ENCODE measurements at places on chromosomes 2 and 18.

DNA sequence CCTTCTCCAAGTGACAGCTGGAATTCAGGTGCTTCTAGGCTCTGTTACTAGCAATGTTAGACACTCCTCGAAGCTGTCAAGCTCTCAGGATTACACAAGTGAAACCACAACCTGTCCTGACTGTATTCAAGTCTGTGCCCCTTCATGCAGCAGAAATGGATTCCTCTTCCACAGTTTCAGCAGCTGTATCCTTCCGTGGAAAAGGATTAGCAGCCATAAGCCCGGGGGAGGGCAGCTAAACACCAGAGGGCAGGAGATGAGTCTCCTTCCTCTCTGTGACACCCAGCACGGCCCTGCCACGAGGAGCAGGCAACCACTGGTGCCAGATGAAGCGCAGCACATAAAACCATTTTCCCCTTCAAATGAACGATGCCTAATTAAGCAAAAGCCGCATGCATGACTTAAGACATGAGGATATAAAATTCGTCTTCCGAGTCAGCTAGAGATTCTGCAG, 1.2 kb downstream of the ST3GAL5 start:
- peak; percentile 74 for DNase-seq

DNA sequence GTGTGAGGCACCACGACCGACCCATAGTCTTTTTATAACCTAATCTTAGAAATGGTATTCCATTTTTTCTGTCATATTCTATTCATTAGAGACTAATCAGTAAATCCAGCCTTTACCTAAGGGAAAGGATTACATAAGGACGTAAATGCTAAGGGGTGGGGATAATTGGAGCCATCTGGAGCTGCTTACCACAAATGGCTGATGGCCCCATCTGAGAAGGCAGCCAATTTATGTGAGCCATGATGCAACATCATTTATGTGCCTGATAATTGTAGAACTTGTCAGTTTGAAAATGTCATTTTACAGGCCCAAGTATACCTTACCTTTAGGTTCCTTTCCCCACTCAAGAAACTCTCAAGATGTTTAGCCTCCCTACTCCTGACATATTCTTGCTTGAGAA, 44.0 kb downstream of the ARHGEF33 start:
- no peak for DNase-seq

DNA sequence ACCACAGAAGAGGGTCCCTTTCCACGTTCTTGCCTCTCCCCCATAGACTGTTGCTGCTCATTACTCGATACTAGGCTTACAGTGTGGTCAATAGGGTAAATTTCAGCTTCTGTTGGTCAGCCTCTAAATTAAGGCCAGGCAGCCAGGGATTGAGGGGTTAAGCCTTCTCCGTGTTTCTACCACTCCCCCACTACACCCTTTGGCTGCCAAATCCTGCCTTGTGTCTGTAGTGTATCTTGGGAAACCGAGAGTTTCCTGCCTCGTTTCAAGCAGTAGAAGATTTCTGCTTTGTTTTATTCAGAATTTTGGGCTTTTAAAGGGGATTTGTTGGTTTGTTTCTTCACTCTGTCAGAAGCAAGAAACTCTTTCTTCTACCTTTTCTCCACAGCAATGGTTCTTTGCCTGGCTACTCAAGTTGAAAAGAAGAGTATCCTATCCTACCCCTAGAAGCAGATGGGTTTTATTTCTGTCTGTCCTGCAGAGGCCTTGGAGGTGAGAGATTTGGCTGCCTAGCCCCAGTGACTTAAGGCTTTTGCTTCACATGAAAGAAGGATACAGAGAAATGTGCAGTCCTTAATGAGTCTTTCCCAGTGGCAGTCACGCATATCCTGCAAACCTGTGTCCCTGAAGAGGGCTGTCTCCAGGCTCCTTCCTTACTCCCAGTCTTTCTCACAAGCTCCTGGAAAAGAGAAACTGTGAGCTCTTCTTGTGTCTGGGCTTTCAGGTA, 261.5 kb upstream of the TANK start:
- no peak for DNase-seq

DNA sequence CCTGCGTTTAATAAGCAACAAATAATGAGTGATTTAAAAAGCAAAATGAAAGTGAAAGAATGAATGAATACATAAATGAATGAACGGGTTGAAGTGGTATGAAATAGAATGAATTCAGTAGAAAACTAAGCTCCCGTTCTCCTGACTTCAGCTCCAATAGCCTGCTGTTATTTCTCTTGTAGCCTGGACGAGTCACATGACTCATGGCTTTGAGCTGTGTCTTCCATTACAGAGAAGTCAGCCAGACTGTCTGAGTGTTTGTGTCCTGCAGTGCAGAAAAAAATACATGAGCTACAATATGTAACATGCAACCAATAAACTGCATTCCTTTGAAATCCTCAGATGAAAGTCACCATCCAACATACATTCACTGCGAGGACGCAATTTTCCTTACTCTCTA, 21.2 kb downstream of the SCG2 start:
- DNase-seq = no peak

DNA sequence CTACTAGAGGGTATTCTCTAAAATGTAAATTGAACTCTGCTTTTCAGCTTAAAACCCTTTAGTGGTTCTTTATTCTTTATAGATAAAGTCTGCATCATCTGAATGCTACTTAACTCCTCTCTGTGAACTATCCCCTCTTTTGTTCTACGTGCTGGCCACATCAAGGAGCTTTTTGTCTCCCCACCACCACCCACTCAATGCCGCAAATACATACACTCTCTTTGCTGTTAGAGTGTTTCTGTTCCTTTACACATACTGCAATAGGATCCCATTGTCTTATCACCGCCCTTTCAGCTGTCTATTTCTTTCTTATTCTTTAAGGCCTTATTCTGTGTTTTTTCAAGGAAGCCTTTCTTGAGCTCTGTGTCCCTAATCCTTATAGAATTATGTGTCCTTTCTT, 83.3 kb downstream of the EML4 start:
- DNase-seq = no peak

- peak; percentile 82 for DNase-seq
Observed at GRCh38 chr2:74457549-74458131, 598 bp upstream of the WBP1 start.

GRCh38 chr2:34045101-34045655, 446.1 kb upstream of the FAM98A start:
- DNase-seq = no peak

GRCh38 chr2:7816944-7817343, 864.9 kb upstream of the ID2 start:
- DNase-seq = no peak

All from sciatic nerve (tissue), 2 donors.